ENCODE measurements at places on chromosomes 2 and 18.

DNA sequence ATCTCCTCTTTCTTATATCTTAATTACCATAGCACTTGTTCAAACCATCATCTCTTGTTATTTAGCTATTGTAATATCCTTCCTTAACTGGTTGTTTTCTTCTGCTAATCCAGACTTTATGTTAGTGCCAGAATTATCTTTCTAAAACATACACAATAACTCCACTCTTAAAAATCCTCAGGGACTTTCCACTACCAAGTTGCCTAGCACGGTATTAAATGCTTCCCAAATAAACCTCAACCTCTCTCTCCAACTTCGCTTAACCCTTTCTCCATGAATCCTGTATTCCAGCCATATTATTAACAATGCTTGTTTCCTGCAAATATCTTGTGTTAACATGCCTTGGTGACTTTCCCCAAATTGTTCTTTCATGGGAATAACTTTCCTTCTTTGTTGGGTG is 84.5 kb downstream of the FAM228A start:
- no peak for DNase-seq

- no peak for DNase-seq
These were observed 46.8 kb downstream of the ATOH8 start for GRCh38 chr2:85800586-85800985.

DNA sequence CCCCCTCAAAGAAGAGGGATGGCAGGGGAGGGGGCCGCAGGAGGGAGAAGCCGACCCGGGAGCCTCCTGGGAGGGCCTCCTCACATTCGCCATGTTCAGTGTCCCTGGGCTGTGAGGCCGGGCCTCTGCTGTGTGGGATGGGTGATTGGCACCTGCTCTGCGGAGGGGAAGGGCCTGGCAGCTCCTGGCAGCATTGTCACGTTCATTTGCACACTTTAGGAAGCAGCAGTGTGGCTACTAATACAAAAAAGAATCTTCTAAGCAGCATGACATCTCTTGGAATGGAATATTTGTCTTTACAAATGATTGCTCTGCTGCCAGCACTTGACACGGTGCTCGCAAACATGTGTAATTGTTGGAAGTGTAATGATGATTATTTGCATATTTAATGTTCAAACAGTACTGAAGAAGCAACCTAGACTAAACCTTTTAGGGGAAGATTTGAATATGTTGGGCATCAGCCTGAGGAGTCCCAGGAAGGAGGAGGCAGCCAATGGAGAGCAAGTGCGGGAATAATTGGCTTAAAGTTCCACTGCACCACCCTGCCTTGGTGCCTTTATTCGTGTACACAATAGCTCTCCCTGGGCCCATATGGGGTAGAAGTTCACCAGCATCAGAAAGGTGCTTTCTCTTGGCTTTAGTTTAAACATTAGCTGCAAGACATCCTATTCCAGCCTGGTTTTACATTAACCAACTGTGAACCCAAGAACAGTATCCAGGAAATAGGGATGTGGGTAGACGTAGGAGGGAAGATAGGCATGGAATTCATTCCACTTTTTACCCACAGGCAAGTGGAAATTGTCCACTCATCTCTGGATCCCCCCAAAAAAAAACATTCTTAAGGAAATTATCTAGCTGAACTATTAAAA is 404.9 kb downstream of the TMEM182 start:
- DNase-seq: no peak

DNA sequence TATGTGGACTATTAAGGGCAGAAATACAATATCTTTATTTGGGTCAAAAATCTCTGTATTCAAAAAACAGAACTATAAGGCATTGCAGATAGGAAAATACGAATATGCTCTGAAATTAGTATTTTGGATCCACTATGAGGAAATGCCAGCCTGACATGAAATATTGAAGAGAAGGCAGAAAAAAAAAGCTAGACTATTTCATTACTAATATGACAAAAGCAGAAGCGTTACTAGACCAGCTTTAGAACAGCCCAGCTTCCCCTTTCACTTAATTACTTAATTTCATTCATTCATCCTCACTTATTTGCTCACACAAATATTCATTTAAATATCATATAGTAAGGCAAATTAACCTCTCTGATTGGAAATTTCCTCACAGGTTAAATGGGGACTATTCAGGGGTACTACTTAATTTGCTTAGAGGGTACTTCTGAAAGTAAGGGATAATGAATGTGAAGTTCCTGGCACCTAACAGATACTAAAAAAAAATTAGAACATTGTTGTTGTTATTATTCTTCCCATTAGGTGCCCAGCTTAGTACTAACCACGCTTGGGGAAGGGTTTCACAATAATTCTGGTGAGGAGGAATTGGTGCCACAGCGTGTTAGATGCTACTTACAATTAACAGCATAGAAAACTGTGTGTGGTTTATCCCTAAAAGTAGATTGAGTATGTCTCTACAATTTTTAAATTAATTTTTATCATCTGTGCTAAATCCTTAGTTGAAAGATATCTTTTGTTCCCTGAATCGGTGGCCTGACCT is 71.1 kb upstream of the CTLA4 start:
- no peak for DNase-seq

GRCh38 chr18:56351911-56352500 is 286.4 kb downstream of the TXNL1 start:
- no peak for DNase-seq

- no peak for DNase-seq
These were observed 11.8 kb downstream of the WIPF1 start for GRCh38 chr2:174585657-174586252.

DNA sequence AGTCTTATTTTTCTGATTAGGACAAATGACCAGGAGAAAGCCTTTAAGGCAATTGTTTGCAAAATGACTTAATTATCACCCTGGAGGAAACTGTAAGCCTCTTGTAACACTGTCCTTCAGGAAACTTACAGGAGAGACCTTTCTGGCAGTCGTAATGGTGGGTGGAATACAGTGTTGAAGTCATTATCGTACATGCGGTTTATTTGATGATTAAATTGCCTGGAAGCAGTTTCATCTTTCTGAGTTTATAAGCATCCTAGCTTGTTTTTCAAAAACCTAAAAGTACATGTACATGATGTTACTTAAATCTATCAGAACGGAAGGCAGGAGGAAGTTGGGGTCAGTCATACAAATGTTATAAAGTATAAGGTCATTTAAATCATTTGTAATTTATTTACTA is 86.2 kb upstream of the RAB27B start:
- DNase-seq: no peak

- no peak for DNase-seq
These were observed 56.0 kb upstream of the PTH2R start for GRCh38 chr2:208350610-208351009.

DNA sequence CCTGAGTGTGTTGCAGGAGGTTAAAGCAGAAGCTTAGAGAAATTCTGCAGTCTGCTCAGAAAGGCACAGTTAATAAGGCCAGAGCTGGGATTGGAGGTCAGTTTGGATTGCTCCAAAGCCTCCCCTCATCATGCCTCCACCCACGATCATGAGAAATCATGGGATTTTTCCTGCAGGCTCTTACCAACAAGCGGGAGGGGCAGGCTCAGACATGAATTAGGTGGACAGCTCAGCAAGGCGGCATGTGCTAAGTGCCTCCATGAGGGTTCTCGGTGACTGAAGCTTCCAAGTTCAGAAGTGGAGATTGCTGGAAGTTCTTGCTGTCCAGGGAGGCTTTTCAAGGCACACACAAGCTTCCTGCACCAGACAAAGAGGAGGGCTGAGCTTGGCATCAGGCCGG is 163.8 kb downstream of the SETBP1 start:
- no peak for DNase-seq

DNA sequence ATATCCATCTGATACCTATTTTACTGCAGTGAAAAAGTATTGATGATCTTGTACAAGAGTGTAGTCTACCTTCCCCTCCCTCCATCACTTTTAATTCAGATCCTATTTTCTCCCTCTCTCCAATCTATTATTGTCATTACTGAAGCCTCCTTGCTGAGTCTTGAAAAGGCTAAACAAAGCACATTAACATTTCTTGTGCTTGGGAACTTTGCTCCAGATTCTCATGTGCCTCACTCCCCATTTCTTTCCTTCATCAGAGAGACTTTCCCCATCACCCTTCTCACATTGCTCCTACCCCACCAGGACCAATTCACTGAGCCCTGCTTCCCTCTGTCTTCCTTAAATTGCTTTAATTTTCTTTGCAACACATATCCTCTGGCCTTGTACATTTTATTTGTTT is 736.2 kb upstream of the GCFC2 start:
- DNase-seq: no peak

- no peak for DNase-seq
These were observed 30.0 kb downstream of the HTR2B start for GRCh38 chr2:231094736-231095346.

DNA sequence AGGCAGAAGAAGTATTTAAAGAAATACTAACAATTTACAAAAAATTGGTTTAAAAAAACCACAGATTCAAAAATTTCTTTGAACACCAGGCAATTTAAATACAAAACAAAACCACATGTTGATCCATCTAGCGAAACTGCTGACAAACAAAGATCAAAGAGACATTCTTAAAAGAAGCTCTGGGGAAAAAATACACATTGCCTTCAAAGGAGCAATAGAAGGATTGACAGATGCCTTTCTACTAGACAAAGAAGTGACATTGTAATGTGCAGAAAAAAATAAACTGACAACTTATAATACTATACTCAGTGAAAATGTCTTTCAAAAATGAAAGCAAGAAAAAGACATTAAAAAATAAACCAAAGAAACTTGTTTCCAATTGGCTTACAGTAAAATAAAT is 12.6 kb upstream of the EIF2AK3 start:
- no peak for DNase-seq

Data from NCI-H748 treated with DMSO at 0.1 percent for 48 hours (cell line).